ENCODE measurements at places on chromosomes 16 and 17.

DNA sequence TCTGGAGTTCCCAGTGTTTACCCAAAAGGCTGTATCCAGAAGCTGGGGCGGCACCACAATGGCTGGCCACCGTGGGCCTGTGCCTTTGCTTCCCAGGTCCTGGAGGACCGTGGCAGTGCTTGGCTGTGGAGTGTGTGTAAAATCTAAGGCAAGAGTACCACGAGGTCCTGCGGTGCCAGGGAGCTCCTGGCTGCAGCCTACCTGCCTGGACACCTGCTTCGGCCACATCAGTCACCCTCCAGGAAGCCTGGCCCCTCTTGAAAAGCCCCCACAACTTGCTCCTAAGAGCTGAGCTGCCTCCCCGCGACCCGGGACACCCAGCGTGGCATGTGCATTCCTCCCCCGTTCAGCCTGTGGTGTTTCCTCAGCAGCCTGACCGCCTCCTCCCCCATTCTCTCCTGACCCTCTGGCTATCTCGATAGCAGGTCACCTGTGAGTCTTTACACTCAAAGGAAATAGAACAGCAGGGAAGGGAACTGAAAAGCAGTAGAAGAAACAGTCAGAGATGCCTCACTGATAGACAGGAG is 7.9 kb downstream of the TIMM22 start:
- no peak for DNase-seq

DNA sequence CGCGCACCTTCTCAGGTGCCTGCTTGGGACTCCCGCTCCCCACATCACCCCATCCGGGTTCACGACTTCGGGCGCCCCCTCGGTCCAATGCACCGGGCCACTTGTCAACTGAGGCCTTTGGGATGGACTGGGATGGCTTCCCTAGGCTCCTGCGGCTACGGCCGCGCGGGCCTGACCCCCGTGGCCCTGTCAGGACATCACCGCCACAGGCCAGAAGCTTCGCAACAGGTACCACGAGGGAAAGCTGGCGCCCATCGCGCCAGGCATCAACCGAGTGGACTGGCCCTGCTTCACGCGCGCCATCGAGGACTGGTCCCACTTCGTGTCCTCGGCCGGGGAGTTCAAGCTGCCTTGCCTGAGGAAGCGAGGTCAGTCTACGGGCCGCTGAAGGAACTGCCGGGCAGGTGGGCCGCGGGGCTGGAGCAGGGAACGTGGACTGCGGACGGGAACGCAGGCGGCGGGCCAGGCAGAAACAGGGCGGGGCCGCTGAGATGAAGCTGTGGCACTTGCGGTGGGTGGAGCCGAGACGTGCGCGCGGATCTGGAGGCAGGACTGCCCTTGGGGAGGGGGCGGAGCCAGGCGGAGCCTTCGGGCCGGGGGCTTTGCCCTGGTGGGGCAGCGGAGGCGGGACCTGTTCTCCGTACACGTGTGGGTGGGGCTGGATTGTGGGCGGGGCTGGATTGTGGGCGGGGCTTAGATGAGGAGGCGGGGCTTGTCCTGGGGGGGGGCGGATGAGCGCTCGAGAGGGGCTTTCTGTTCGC is 13.7 kb upstream of the CNGB1 start:
- DNase-seq = peak; percentile 91

DNA sequence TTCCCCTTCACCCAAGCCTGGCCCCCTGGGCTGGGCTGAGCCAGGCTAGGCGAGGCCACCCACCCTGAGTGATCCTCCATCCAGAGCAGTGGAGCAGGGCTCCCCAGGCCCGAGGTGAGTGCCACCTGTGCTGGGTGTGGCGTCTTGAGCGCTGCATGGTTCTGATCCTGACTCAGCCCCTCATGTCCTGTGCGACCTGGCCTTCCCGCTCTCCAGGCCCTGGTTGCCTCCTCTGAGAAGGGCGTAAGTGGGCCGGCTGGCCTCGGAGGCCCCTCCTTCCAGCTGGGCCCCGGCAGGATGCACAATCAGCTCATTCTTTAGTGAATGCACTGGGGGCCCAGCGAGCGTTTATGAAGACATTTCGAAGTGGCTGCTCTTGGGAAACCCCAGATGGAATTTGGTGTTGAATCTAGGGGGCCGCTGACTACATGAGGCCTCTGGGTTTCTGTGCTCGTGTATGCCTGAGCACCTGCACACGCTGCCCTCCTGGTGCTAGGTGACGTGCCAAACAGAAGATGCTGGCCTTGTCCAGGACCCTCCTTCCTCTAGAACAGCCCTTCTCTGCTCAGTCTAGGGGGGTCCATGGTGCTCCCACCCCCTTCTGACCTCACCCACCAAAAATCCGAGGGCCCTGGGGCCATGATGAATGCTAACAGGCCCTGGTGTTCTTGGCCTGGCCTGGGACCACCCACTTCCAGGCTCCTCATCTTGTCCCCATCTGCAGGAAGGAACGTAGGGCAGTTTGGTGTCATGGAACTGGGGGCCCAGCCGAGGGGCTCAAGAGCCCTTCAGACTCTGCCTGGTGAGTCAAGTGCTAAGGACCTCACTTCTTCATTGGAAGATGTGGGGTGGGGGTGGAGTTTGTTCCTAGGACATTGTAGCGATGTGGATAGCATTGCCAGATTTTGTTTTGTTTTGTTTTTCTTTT is 3.6 kb upstream of the TMEM92 start:
- no peak for DNase-seq

DNA sequence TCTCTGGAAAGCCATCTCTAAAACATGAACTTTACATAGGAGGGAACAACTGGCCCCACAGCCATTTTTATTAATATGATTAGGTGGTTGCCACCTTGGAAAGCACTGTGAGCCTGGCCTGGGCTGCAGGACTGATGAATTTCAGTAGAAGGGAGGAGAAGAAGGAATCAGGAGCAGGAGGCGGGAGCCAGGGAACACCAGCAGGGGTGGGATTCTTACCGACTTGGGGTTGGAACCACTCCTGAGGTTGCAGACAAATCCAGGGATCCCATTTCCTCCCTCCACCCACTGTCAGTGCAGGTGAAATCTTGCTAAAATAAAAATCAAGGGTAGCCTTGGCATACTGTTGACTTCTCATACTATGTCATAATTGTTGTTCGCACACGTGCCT is 16.9 kb upstream of the MAP3K14 start:
- no peak for DNase-seq

DNA sequence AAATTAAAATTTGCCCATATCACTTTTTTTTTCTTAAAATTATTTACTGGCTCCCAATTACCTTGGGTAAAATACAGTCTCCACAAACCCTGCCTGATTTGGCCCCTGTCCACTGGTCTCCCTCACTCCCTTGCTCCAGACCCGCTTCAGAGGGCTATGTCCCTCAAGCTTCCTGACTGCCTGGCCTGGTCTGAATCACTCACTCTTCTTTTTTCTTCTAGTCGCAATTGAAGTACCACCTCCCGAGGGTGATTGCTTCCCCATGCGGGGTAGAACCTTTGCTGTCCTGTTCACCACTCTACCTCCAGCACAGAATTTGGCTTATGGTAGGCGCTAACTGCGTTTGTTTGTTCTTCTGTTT is 598 bp upstream of the PGAP3 start:
- no peak for DNase-seq

GRCh38 chr16:71407731-71408130 is 34.1 kb downstream of the TLE7 start:
- DNase-seq = no peak

GRCh38 chr17:9009737-9010136 is 11.6 kb upstream of the NTN1 start:
- DNase-seq = no peak
